Bone marrow (tissue), 2 donors: ENCODE measurements at places on chromosomes 13 and 19.

DNA sequence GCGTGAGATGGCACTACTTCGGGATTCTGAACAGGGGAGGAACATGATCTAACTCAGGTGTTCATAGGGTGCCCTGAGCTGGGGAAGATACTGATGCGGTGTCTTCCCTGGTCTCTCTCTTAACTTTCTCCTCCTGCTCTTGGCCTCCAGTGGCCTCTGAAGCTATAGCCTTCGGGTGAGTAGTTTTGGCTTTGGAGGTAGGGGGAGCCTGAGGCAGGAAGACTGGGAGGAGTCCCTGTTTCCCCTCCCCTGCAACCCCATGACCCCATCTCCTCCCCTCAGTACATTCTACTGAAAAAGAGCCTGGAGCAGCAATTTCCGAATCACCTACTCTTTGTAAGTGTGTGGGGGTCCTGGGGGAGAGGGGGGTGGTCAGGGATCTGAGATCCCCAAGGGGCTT lies 3.5 kb downstream of the SELENOV start:
- DNase-seq = no peak

- DNase-seq = no peak
Measured at GRCh38 chr19:3660493-3661219, 34.1 kb upstream of the CACTIN start.

DNA sequence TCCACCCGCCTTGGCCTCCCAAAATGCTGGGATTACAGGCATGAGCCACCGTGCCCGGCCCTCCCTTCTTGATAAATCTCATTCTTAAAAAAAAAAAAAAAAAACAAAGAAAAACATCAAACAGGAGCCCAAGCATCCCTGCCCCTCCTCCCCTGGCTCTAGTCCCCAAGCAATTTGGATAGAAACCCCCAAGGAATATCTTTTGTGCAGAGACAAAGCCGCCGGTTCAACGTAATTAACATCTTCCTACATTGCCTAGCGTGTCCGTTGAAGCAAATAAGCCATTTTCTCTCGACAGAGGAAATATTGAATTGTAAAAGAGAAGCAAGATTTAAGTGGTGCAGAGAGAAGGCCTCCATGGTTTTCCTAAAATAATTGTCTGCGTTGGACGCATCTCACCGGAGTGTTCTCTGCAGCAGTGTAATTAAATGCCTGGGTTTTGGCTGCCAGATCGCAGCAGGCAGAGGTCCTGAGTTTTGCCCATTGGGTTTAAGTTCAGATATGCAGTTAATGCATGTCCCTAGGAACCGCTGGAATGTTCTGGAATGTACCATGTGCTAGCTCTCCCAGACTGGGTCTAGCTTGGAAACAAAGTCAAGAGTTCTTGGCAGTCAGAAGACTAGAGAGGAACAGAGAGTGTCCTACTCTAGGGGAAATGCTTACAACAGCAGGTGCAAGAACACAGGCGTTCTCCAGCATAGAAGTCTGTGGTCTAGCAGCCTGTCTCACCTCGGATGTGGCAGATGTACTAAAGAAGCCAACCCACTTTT lies 30.8 kb downstream of the PIN1 start:
- no peak for DNase-seq

DNA sequence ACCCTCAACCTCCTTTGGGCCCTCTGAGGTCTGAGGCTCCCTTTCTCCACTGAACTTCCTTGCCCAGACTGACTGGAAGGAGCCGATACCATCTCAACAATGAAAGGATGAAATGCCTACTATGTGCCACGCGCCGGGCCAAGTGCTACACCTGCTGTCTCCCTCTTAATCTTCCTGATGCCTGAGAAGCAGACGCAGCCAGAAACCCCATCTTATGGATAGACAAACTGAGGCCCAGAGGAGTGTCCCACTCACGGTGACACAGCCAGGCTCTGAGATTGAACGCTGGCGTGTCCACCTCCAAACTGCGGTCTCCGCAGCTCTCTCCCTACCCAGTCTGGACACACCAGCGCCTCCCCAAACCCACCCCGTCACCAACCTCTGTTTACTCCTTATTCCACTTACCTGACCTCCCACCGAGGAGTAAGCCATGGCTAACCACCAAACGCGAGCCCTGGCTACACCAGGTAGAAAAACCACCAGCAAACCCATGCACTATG lies 20.9 kb downstream of the MLLT1 start:
- no peak for DNase-seq

DNA sequence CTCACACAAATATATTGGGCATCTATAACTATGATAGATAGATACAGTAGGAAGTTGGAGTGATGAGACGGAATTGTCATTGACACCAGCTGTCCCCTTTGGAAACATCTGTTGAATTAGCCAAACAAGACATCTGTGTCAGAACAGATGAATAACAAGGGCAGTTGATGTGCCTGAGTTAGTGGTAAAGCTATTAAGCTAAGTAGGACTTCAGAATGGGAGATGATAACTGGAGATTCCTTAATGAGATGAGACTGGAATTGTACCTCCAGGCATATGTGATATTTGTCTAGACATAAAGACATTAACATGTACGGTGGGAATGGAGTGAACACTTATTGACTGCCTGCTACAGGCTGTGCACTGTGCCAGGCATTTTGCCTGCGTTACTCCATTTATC lies 78.7 kb downstream of the MBNL2 start:
- DNase-seq = no peak

GRCh38 chr19:55098716-55099556 lies 18.5 kb downstream of the PPP1R12C start:
- no peak for DNase-seq

- DNase-seq = no peak
Measured at GRCh38 chr19:5292822-5293611, 47.6 kb downstream of the PTPRS start.

- no peak for DNase-seq
Measured at GRCh38 chr19:46745521-46746280, at the start of gene FKRP. Gene FKRP, plus strand, starts transcription at chr19:46746057. Its CDS starts 9,394 bp downstream, at chr19:46755451.

DNA sequence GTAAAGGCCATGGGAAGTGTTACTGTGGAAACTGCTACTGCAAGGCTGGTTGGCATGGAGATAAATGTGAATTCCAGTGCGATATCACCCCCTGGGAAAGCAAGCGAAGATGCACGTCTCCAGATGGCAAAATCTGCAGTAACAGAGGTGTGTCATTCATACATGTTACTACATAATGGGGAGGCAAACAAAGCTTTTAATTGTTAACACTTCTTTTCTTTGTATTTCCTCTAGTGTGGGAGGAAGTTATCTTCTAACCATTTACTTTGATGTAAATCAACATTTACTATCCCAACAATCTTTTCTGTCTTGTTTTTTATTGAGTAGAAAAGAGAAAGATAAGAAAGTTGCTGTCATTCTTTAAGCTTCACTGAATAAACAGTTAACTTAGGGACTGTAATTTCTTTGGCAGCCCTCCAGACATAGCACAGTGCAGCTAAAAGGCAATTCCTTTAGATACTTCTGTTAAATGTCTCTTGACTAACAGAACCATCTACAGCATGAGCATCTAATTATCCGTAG lies 126.9 kb downstream of the ITGBL1 start:
- DNase-seq = no peak

DNA sequence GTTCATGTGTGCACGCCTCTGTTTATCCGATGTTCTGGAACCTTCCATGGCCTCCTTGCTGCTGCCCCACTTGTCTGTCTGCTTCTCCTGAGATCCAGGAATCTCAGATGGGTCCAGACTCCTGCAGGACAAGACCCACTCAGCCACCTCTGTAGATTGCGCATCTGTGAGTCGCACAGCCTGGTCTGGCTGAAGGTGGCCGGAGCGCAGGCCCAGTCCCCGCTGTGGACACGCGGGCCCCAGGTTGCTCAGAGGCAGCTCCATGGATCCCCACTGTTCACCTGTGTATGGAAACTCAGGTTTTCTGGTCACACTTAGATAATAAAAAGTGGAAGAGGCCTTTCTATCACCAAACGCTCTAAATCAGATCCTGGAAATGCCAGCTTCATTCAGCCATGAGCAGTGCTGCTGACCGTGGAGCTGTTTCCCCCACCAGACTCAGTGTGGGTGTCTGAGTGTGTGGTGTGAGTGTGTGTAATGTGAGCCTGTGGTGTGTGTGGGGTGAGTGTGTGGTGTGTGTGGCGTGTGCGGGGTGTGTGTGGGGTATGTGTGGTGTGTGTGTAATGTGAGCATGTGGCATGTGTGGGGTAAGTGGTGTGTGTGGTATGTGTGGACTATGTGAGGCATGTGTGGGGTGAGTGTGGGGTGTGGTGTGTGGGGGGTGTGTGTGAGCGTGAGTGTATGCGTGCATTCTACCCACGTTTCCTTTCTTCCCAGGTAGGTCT lies 59.5 kb downstream of the MCF2L start:
- no peak for DNase-seq

DNA sequence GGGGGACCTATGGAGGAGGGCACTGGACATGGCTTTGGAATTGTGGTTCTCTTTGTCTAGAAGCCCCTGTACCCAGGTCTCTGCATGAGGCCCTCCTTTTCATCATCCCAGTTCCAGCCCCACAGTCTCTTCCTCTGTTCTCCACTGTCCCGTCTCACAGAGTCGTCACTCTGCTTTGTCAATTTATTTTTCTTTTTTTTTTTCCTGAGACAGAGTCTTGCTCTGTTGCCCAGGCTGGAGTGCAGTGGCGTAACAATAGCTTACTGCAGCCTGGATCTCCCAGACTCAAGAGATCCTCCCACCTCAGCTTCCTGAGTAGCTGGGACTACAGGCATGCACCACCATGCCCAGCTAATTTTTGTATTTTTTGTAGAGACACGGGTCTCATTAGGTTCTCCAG lies 619 bp upstream of the EXOC3L2 start:
- DNase-seq = no peak

DNA sequence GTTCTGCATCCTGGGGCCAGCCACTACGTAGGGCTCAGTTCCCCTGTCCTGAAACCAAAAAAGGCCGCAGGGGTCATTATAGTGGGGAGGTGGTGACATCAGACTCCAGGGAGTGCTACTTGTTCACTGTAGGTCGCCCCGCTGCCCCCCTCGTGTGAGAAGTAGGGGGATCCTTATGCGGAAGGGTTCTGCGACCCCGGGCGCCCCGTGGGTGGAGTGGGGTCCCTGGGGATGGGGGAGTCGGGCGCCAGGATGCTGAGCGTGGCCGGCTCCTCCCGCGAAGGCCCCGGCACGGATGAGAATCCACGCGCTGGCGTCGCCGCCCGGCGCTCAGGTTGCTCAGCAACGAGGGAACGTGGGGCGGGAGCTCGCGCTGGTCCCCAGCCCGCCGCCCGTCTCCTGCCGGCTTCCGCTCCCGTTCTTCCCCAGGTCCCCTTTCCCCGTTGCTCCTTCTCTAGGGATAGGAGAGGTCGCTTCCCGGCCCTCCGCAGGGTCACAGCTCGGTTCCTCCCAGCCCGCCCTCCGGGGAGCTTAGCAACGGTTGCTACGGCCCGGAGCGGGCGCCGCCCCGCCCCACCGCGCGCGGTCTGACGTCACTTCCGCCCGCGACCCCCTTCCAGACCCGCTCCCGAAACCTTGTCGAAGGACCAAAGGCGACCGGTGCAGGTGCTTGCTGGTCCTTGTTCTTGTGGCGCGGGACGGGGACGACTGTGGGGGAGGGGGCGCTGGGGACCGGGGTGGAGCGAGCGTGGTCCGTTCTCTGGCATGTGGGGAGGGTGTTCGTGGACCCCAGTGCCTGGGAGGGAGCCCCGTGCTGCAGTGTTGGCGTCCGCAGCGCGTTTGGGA lies at the start of gene NAT14:
TSS of gene NAT14 (plus strand) at position 596 of the 846 bp plus-strand sequence. CDS start 521 bp downstream, outside the sequence.
- no peak for DNase-seq

GRCh38 chr19:47157431-47158321 lies 27.0 kb downstream of the SAE1 start:
- peak; percentile 39 for DNase-seq

DNA sequence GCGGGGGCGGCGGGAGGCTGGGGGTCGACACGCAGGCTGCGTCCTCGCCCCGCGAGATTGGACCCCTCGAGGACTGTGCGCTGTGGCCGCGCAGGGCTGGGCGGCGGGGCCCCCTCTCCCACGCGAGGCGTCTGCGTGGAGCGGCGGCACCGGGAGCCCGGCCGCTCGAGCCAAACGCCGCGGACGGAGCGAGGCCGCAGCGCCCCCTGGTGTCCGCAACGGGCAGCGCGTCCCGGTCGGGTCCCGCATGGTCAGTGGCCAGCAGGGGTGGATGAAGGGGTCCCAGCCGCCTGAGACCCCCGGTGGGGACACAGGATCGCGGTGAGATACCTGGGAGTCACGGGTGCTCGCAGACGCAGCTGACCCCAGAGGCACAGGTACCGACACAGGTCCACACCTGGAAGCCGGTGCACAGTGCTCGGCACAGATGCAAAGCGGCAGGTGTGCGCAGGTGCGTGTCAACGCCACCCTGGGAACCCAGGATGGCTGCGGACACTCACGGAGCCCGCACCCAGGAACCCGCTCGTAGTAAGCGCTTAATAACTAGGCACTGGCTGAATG lies 2.1 kb upstream of the CIRBP start:
- no peak for DNase-seq

GRCh38 chr13:50599046-50599445 lies 244.4 kb downstream of the DLEU7 start:
- DNase-seq = no peak

DNA sequence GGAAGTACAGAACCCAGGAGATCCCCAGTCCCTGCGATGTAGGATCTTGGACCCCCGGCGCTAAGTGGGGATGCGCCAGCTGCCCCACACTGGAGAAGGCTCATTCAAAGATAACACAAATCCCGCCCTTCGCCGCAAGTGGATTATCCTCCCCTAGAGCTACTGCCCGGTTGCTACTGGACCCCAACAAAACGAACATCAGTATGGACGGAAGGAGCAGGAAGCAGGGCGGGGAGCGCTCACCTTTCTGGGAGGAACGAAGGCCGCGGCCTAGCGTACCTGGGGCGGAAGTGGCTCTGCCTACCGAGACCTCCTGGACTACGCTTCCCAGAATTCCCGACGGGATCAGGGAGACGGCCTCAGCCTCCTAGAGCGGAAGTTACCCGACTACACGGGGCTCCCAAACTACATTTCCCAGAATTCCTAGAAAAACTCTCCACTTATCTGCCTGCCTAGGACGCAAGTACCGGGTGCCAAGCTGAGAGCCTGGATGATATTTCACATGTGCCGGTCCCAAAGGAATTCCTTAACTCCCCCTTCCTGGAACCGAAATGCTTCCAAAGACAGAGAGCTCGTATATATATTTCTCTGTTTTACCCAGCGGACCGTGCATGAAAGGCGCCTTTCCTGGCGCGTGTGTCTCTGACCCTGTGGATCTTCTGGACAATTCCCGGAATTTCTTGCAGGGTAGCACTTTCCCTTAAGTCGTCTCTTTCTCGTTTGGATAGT lies at the start of gene ZNF112:
TSS of gene ZNF112 (minus strand) at position 298 of the 729 bp plus-strand sequence. CDS start 16,141 bp downstream, outside the sequence.
- no peak for DNase-seq

GRCh38 chr19:35294328-35294727 lies 2.4 kb downstream of the MAG start:
- DNase-seq = no peak
